ENCODE measurements at places on chromosomes 3 and 15.

DNA sequence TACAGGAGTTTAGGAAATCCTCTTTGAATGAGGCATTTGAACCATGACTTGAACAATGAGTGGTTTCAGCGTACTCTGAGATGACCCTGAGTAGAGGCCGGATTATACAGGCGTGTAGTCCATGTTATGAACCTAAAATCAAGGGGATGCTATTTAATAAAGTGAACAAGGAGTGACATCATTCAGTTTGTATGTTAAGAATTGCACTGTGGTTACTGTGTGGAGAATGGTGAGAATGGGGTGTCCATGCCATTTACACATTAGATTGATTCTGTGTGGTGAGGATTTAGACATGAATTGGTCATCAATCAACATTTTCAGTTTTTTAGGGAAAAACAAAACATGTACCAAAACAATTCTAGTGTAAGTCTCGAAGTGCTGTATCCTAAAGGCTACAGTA lies 65.8 kb downstream of the TPRG1 start:
- DNase-seq: no peak

GRCh38 chr3:32222950-32223349 lies 15.5 kb upstream of the CMTM8 start:
- DNase-seq: no peak

DNA sequence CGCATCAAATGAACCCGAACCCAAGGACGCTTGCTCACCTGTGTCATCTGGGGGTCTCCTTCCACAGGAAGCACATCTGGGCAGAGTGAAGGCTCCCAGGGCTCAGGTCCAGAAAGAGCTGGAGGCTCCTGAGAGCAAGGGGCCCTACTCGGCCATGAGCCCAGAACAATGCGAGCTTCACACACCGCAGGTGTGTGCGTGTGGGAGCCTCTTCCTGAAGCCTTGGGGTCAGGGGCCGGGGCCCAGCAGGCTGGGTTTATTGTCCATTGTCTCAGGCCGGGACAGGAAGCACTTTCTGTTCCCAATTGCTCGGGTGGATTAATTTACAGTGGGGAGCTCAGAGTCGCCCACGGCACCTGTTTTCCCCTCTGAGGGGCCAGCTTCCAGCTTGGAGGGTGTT lies 74.8 kb downstream of the RPN1 start:
- no peak for DNase-seq

DNA sequence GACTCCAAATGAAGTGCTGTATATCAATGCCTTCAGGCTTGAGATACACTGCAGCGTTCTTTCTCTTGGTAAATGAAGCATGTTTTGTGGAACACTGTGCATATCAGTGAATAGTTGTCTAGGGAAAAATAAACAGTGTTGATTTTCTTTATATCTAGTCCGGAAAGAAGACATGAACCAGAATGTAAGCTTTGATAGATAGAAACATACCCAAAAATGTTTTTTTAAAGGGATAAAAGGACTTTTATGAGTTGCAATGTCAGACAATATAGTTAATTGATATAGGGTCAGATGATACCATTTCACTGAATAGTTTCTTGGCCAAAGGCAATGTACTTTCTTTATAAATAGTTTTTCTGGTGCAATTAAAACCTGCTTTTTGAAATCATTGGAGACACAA lies 1037.8 kb downstream of the OTOL1 start:
- no peak for DNase-seq

GRCh38 chr3:10942690-10943205 lies 49.8 kb upstream of the SLC6A1 start:
- DNase-seq: no peak

- DNase-seq: no peak
Measured at GRCh38 chr3:118447339-118447738, 587.3 kb downstream of the IGSF11 start.

- DNase-seq: no peak
Measured at GRCh38 chr3:143056372-143056771, 55.0 kb downstream of the U2SURP start.

DNA sequence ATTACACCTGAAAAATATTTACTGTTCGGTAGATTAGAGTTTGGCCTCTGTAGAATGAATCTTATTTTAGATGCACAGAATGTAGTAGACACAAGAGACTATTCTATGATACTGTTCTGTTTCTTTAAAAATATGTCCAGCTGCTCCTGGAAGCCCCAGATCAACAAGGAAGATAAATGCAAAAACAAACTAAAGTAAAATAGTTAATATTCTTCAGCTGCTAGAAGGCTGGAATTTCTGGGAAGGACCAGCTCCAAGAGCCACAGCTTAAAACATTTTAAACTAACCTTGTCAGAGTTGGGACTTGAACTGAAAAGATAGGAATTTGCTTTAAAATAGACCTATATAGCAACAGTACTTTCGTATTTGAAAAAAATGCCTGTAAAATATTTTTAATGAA lies 277.9 kb downstream of the PTPRG start:
- DNase-seq: no peak

GRCh38 chr15:45448066-45448915 lies 69.9 kb upstream of the GATM start:
- no peak for DNase-seq

GRCh38 chr15:69388260-69388705 lies 25.9 kb upstream of the KIF23 start:
- no peak for DNase-seq

GRCh38 chr3:73490453-73491286 lies 134.1 kb downstream of the PDZRN3 start:
- DNase-seq: no peak

DNA sequence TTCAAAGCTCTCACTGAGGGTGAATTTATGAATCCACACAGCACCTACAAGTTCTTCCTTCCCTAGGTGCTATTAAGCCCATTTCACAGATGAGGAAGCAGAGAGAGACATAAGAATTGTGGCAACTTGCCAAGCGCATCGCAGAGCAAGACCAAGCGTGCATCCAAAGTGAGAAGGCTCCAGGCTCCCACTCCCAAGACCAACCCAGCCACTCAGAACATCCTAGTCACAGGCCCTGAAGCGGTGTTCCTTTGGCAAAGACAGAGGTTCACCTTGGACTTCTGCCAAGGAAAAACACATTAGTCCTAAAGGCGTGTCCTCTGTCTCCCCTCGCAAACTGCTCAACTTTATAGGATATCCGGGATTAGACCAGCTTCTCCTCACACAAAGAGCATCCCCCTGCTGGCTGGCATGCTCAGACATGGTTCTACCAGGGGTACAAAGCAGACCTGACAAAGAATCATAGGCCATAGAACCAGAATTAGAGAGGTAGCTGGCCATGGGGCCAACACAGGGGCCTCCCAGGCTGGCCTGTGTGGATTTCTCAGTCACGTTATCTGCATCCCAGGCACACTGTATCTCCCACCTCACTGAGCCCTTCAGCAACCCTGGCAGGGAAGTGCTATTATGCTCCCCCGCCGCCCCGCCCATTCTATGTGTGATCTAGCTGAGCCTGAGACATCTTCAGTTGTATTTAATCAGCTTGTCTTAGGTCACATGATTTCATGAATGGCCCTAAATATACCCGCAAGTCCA lies 160.2 kb downstream of the FOXP1 start:
- no peak for DNase-seq

DNA sequence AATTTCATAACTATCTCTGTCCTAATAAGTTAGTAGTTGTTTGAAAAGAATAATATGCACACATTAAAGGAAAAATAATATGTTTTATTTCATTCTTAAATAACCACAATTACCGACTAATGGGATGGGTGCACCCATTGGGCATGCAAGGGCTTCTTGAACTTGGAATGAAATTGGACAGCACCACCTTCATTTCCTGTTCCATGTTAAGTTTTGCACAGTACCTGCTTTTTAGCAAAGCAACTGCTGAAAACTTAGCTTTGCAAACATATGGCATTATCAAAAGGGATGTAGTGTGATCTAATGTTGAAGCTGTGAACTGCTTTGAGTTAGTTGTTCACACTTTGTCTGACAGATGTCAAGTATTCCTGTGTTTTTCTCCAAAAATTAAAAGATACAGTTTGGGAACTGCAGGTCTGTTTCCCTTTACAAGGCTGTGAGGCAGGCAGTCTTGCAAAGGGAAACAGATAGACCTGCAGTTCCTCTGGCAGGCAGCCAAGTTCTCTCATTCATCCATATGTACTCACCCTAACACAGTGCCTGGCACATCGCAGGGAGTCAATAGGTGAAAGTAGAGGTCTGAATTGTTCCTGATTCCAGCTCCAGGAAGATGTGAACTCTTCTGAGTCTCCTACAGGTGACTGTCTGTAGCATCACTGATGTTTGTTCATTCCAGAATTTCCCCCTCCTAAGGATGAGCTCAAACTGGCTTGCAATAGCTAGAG lies 64.3 kb upstream of the GOLGA8B start:
- no peak for DNase-seq

- DNase-seq: no peak
Measured at GRCh38 chr15:79248183-79248582, 34.3 kb upstream of the ANKRD34C start.

DNA sequence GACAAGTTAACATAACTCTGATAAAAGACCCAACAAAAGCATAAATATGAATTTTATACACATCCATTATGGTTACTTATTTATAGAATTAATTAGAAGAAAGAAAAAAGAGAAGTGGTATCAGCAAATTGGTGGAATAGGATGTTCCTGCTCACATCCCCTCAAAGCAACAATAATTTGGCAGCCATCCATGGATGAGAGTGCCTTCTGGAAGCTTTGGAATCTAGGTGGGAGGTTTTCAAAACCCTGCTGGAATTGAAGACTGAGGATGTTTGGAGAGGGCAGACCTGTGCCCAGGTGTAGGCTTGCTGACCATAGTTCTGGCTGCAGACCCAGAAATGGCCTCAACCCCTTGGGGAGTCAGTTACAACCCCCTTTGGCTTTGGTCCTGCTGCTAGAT lies 91.2 kb downstream of the EDEM1 start:
- DNase-seq: no peak

DNA sequence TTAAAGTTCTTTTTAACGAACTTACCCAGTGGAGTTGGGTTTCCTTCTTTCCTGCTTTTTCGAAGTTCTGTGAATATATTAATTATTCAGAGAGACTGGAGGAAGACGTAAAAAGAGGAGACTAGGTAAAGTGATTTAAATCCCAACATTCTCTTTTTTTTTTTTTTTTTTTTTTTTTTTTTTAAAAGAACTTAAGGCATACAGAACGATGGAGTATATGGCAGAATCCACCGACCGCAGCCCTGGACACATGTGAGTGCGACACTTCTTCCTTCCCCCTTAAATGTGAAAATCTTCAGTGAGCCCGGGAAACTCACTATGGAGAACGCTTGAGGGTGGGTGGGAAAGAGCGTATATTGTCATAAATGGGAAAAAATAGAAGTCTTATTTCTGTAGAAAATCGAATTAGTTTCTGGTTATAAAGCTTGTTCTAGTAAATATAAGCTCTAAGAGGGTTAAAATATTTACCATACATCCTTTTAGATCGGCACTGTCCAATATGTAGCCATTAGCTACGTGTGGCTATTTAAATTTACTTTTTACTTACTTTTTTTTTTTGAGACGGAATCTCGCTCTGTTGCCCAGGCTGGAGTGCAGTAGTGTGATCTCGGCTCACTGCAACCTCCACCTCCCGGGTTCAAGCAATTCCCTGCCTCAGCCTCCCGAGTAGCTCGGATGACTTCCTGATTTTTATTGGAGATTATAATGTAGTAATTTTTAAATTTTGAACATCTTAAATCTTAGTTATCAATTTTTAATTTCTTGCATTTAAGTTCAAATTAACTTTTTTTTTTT lies 892 bp downstream of the NMD3 start:
- DNase-seq: no peak

GRCh38 chr15:99983171-99983885 lies 250.1 kb upstream of the LYSMD4 start:
- DNase-seq: no peak

DNA sequence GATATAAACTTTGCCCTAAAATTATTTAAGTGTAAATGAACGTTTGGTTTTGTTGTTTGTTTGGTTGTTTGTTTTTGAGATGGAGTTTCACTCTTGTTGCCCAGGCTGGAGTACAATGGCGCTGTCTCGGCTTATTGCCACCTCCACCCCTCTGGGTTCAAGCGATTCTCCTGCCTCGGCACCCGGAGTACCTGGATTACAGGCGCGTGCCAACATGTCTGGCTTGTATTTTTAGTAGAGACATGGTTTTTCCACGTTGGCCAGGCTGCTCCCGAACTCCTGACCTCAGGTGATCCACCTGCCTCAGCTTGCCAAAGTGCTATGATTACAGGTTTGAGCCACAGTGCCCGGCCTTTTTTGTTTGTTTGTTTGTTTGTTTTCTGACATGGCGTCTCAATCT lies 87.9 kb upstream of the CHD2 start:
- no peak for DNase-seq

- no peak for DNase-seq
Measured at GRCh38 chr3:117548600-117548999, 839.0 kb downstream of the TUSC7 start.

DNA sequence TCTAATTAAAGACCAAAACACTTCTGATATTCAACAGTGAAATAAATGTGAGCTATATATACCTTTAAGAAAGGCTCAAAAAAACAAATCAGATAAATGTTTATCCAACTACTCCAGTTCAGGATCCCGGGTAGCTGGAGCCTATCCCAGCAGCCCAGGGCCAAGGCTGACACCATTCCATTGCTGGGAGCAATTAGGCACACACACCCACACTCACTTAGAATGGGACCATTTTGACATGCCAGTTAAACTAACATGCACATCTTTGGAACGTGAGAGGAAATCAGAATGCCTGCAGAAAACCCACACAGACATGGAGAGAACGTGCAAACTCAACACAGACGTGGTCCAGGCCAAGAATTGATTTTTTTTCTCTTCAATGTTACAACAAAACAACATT lies 30.0 kb upstream of the PLSCR4 start:
- no peak for DNase-seq

GRCh38 chr3:36895496-36896409 lies 49.1 kb downstream of the TRANK1 start:
- no peak for DNase-seq

GRCh38 chr3:124542214-124542869 lies 187.9 kb upstream of the UMPS start:
- DNase-seq: no peak

DNA sequence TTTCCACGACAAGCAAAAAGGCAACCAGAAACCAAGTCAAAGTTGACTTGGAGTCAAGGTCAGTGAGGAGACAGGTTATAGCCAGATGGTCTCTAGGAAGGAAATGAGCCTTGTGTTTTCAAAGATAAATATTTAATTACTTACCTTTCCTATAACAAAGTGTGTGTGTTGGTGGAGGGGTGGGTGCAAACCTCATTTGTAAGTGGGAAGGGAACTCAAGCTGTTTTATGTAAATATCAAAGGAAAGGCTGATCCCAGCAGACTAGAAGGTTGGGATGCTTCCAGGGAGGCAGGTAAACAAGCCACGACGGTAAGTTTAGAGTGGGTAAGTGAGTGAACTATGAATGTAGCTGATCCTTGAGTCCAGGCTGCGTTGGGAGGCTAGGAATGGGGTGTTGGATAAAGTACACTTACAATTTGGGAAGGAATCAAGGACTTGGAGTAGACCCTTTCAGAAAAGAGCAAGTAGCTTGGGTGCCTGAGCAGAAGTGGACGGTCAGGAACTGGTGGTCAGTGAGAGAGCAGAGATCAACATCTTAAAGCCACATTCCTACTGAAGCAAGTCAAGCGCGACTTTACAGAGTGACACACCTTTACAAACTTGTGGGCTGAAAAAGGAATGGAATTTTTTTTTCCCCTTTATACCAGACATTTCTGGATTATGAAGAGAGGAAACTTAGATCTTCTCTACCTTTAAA lies 82.0 kb upstream of the TBL1XR1 start:
- DNase-seq: no peak
